ENCODE measurements at places on chromosomes 5 and 9. TPM values are rescaled to one million over a fixed set of nuclear protein-coding genes. Genes with fewer than 3 reads are reported as not detected.

DNA sequence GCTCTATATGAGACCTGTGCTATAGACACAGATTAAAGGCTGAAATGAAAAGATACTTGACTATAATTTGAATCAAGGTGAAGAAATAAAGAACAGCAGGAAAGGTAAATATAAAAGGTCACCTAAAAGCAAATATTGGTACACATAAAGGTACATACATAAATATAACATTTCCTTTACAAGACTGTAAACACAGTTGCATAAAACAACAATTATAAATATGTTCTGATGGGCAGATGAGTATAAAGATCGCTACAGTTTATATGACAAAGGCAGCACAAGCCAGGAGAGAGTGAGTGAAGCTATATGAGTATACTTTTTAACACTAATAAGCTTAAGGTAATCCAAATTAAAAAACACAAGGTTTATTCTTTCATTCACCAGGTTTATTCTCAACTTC lies 114.5 kb downstream of the OXCT1 start:
- no peaks in the 10 kb centered on the region for H3K4me1 ChIP-seq
- no peak overlapping the region for H3K4me3 ChIP-seq
- no peak overlapping the region for H3K27ac ChIP-seq
- no peak for DNase-seq
- no peaks in the 10 kb centered on the region for H3K27me3 ChIP-seq
- no peaks in the 10 kb centered on the region for H3K36me3 ChIP-seq

DNA sequence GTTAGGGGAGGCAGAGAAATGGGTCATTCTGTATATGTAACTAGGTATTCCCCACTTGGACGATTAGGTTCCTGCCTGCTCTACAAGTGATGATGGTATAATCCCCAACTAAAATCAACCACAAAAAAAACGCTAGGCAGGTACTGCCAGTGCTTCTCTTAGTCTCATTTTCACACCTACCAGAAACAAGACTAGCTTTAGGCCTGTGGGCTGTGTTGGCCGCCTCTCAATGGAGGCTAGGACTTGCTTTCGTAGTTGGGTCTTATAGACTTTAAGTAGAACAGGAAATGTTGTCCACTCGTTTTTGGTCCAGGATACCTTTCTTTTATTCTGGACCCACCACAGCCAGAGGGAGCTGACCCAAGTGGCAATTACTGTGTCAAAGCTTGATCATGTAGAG lies 111.8 kb downstream of the UNC13B start:
- H3K36me3 ChIP-seq = no peaks in the 10 kb centered on the region
- DNase-seq = no peak
- H3K4me3 ChIP-seq = no peak overlapping the region
- H3K27ac ChIP-seq = no peak overlapping the region
- H3K27me3 ChIP-seq = no peaks in the 10 kb centered on the region
- peaks cover 16% of the 10 kb centered on the region for H3K4me1 ChIP-seq

DNA sequence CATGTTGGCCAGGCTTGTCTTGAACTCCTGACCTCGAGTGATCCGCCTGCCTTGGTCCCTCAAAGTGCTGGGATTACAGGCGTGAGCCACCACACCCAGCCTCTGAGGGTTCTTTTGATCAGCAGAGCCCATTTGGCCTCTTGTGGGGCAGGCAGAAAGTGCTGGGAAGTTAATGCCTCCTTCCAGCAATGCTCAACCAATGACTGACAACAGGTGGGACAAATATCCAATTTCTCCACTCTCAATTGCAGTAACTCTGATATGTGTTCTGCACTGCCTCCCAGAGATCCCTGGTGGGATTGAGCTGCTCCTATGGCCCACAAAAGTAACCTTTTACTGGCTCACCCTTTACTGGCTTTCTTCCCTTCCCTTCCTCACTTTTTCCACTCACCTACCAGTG lies 79.9 kb upstream of the APC start:
- H3K27me3 ChIP-seq = no peaks in the 10 kb centered on the region
- no peak overlapping the region for H3K27ac ChIP-seq
- no peaks in the 10 kb centered on the region for H3K36me3 ChIP-seq
- no peak for DNase-seq
- no peak overlapping the region for H3K4me3 ChIP-seq

GRCh38 chr5:27038476-27038875 lies at the start of gene CDH9:
CDH9 (minus strand) TSS chr5:27038586; CDS start chr5:26988333, 50,253 bp downstream.
- no peaks in the 10 kb centered on the region for H3K4me1 ChIP-seq
- no peak within 1 kb of the TSS for H3K4me3 ChIP-seq
- H3K27me3 ChIP-seq = no peaks in the 10 kb centered on the region
- H3K36me3 ChIP-seq = no peaks in the 10 kb centered on the region
- no peak within 1 kb of the TSS for H3K27ac ChIP-seq

- no peaks in the 10 kb centered on the region for H3K36me3 ChIP-seq
- H3K27ac ChIP-seq = no peak overlapping the region
- H3K27me3 ChIP-seq = no peaks in the 10 kb centered on the region
- DNase-seq = no peak
Measured at GRCh38 chr9:74173284-74173683, 323.9 kb upstream of the RORB start.

DNA sequence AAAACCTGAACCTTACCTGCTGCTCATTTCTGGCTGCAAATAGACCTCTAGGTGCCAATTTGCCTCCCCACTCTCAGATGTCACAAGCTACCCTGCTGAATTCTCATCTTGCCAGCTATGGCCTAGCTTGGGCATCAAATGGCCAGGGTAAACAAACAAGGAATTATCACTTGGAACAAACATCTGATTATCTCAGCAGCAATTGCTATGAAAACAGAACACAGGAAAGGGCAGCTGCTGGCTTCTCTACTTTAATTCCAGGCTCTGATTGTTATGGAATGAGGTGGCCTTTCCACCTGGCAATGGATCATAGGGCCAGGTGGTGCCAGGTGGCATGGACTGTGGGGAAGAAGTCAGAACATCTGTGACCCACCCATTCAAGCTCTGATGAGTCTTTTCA lies 505.1 kb downstream of the TLR4 start:
- DNase-seq = no peak
- no peak overlapping the region for H3K4me3 ChIP-seq
- no peaks in the 10 kb centered on the region for H3K4me1 ChIP-seq

- DNase-seq = no peak
- H3K4me3 ChIP-seq = no peak overlapping the region
- H3K27ac ChIP-seq = no peak overlapping the region
- no peaks in the 10 kb centered on the region for H3K4me1 ChIP-seq
Measured at GRCh38 chr9:115604831-115605483, 487.0 kb upstream of the TNC start.

The TPPP gene
- total RNA-seq = 2.4 TPM

The RLN1 gene
- not detected for total RNA-seq

GRCh38 chr5:124467745-124468144 lies 278.7 kb downstream of the ZNF608 start:
- no peak overlapping the region for H3K4me3 ChIP-seq
- no peaks in the 10 kb centered on the region for H3K27me3 ChIP-seq
- H3K36me3 ChIP-seq = no peaks in the 10 kb centered on the region
- no peaks in the 10 kb centered on the region for H3K4me1 ChIP-seq
- no peak overlapping the region for H3K27ac ChIP-seq
- no peak for DNase-seq

DNA sequence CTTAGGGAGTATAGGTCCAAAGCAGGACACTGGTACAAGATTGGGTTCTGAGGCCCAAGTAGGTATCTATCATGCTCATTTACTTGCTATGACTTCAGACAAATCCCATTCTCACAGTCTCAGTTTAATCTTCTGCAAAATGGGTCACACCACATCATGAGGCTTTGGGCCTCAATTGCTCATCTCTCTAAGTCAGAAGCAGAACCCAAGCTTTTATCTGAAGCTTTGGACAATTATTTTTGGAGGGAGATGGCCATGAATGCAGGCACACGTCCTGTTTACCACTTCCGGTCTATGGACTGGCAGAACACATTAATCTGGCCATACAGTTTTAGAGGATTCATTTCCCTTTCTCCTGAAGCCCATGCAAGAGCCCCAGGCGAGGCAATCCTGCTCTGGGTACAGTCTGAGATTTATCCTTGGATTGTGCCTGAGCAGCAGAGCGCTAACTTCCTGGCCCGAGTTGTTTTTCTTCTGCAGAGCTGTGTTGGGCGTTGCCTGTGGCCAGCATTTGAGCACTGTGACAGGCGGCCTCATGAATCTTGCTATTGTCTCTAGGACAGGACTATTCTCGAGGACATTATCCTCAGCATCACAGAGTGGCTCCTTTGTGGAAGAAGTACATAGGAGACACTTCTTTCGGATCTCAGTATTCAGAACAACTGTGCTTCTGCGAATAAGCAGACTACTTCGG lies 16.1 kb downstream of the SLC22A4 start:
- DNase-seq = no peak
- no peaks in the 10 kb centered on the region for H3K36me3 ChIP-seq
- no peaks in the 10 kb centered on the region for H3K27me3 ChIP-seq
- H3K4me3 ChIP-seq = no peak overlapping the region

GRCh38 chr5:174294891-174295620 lies 249.6 kb downstream of the NSG2 start:
- H3K36me3 ChIP-seq = no peaks in the 10 kb centered on the region
- DNase-seq = no peak
- H3K27me3 ChIP-seq = no peaks in the 10 kb centered on the region
- no peak overlapping the region for H3K27ac ChIP-seq
- no peaks in the 10 kb centered on the region for H3K4me1 ChIP-seq

GRCh38 chr9:21233258-21233657 lies 5.2 kb upstream of the IFNA17 start:
- DNase-seq = no peak
- H3K27me3 ChIP-seq = no peaks in the 10 kb centered on the region
- no peak overlapping the region for H3K4me3 ChIP-seq
- no peak overlapping the region for H3K27ac ChIP-seq
- H3K36me3 ChIP-seq = no peaks in the 10 kb centered on the region

GRCh38 chr5:30100148-30100713 lies 1093.3 kb upstream of the CDH6 start:
- H3K27ac ChIP-seq = no peak overlapping the region
- H3K4me1 ChIP-seq = no peaks in the 10 kb centered on the region
- no peak for DNase-seq
- H3K27me3 ChIP-seq = no peaks in the 10 kb centered on the region
- H3K4me3 ChIP-seq = no peak overlapping the region

- no peak overlapping the region for H3K4me3 ChIP-seq
- peaks cover 21% of the 10 kb centered on the region for H3K4me1 ChIP-seq
- H3K27ac ChIP-seq = peak overlapping the region; percentile 85
- no peaks in the 10 kb centered on the region for H3K27me3 ChIP-seq
- H3K36me3 ChIP-seq = no peaks in the 10 kb centered on the region
Measured at GRCh38 chr9:98978231-98978681, 34.5 kb downstream of the COL15A1 start.

The SLC46A2 gene
- total RNA-seq = not detected

The TTC23L gene
- total RNA-seq = not detected

GRCh38 chr5:131998431-131999040 lies 12.9 kb downstream of the ACSL6 start:
- no peak for DNase-seq
- no peak overlapping the region for H3K27ac ChIP-seq
- no peak overlapping the region for H3K4me3 ChIP-seq
- H3K27me3 ChIP-seq = no peaks in the 10 kb centered on the region
- no peaks in the 10 kb centered on the region for H3K36me3 ChIP-seq
- peaks cover 4% of the 10 kb centered on the region for H3K4me1 ChIP-seq

DNA sequence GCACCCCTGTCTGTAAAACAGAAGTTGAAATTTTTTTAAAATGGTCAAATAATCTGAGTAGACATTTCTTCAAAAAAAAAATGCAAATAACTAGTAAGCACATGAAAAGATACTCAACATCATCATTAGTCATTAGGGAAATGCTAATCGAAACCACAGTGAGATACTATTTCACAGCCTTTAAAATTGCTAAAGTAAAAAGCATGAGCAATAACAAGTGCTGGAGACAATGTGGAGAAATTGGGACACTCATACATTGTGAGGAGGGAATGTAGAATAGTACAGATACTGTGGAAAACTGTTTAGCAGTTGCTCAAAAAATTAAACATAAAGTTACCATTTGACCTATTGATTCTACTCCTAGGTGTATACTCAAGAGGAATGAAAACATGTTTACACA lies 58.4 kb upstream of the RUSC2 start:
- H3K4me3 ChIP-seq = no peak overlapping the region
- no peaks in the 10 kb centered on the region for H3K27me3 ChIP-seq
- no peak overlapping the region for H3K27ac ChIP-seq
- no peaks in the 10 kb centered on the region for H3K36me3 ChIP-seq

- H3K4me3 ChIP-seq = no peak overlapping the region
- H3K36me3 ChIP-seq = peaks cover 25% of the 10 kb centered on the region
- H3K4me1 ChIP-seq = peaks cover 22% of the 10 kb centered on the region
- H3K27ac ChIP-seq = no peak overlapping the region
- H3K27me3 ChIP-seq = no peaks in the 10 kb centered on the region
- no peak for DNase-seq
Measured at GRCh38 chr5:65620021-65620420, 4.1 kb downstream of the TRIM23 start.

The SPATA31E1 gene
- not detected for total RNA-seq

DNA sequence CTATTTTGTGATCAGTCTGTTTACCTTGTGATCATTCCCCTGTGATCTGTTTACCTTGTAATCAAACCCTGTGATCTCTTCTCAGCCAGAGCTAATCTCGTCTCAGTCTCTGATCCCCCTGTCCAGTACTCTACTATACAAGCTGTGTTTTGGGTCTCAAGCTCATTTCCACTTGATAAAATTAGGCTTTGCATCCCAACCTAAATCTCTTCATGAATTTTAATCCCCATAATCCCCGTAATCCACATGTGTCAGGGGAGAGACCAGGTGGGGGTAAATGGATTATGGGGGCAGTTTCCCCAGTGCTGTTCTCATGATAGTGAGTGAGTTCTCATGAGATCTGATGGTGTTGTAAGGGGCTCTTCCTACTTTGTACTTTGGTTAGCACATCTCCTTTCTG lies 157.2 kb downstream of the PRR16 start:
- H3K4me1 ChIP-seq = no peaks in the 10 kb centered on the region
- no peak overlapping the region for H3K4me3 ChIP-seq
- no peak overlapping the region for H3K27ac ChIP-seq
- H3K27me3 ChIP-seq = no peaks in the 10 kb centered on the region

DNA sequence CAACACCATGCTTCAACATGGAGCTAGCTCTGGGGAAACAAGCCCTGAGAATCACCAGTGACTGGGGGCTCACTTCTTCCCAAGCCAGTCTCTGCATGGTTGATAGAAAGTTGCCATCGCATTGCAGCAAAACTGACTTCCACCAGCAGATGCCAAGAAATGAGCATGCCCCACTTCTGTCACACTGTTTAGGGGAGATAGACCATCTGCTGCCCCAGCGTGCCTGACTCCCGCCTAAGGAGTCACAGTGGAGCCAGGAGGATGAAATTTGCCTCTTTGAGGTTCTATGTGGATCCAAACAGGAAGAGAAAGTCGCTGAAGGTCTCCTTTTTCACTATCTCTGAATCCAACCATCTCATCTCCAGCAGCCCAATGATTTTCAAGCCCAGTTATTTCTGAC lies 116.7 kb upstream of the SLIT3 start:
- H3K4me3 ChIP-seq = no peak overlapping the region
- H3K27ac ChIP-seq = no peak overlapping the region
- no peak for DNase-seq
- no peaks in the 10 kb centered on the region for H3K36me3 ChIP-seq
- no peaks in the 10 kb centered on the region for H3K27me3 ChIP-seq

The FBP2 gene
- total RNA-seq = 40.2 TPM

The TRPM3 gene
- total RNA-seq = 1.6 TPM

Data from stomach (tissue), 19 donors.